ENCODE measurements at places on chromosomes 1 and 21.

DNA sequence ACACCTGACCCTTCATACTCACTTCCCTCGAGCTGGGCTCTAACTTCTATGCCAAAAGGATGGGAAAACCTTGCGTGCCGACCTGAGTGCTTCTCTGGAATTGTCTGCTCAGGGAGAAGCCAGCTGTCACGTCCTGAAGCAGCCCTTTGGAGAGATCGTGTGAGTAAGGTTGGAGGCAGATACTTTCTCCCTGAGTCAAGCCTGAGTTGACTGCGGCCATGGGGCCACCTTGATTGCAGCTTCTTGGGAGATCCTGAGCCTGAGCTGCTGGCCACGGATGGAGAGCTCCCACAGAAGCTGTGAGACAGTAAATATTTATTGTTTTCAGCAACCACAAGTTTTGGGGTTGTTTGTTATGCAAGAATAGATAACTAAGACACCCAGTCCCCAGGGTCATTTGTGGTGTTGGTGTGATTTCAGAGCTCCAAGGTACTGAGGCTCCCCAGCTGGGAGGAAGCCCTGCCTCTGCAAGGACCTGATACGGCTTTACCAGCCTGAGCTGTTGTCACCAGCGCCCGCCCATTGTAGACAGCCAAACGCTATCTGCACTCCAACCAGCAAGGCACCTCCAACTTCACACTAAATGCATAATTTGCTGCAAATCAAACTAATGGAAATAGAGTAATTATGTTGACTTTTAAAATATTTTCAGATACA, 531.6 kb downstream of the PTPRU start:
- no peak for DNase-seq

DNA sequence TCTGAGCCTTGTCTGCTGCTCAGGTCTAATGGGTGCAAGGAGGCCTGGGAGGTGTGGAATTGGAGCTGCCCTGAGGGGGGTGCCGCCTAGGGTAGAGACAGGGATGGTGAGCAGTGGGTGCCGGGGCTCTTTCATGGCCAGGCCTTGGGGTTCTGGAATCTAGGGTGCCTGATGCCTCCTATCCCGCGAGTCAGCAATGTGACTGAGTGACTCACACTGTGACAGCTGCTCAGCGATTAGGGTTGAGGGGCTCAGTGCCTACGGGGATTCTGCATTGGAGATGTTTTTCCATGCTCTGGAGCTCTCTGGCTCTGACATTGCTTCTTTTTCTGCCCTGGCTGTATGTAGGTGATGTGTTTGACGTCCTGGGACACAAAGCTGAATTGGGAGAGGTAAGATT, 16.8 kb downstream of the ATP8B2 start:
- no peak for DNase-seq

DNA sequence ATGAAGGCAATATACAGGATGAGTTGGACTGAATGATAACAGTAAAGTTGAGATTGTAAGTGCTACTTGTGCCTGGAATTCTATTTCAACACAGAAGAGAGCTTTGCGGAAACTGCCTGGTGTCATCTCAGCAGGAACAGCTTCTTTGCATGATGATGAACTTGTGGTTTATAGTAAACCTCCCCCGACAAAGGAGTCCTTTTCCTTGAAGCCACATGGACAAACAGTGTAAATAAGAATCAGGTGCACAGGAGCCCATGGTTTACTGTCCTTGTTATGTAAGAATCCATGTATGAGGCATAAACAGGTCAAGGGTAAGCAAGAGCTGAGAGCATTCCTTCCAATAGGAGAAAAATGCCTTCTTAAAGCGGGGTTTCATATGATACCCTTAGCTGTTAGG, 66.2 kb downstream of the PCNX2 start:
- DNase-seq, result no peak

GRCh38 chr1:54249819-54250435, 50.0 kb downstream of the MRPL37 start:
- DNase-seq, result peak; percentile 69

DNA sequence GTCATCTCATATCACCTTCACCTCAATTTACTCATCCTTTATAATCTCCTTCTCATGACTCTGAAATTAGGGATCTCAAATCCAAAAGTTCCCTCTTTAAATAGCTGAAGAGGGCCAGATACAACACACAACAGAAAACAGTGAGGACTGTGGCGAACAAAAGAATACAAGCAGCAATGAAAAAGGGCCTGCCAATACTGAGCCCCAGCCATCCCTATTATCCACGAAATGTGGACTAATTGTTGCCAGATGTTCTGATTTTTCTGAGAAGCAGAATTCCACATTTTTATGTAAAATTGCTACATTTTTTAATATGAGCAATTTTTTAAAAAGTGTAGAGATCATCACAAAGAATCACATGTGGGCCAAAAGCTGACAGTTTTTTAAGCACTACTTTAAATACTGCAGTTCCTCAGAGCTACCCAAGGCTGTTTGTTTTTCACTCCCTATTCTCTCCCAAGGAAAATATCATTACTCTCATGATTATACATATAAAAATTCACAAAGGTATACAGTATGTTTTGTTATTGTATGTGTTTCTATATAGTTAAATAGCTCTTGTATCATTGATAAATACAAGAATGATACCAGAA, 90.0 kb downstream of the ASH1L start:
- DNase-seq, result no peak

DNA sequence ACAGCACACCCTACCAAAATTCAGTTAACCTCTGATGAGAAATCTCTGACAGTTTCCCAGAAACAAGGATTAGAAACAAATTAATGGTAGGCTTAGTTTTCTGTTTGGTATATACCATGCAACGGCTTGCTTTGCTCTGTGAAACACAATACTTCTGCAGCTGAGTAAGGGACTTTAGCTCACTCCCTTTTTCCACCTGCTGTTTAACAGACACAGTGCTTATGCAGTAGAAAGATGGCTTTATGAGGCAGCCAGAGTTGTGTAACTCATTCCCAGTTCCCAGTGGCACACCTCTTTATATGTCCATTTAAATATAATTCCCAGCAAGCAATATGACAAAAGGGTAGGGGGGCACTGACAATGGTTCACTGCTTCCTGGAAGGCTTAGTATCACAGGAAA, 124.0 kb downstream of the PIGK start:
- DNase-seq, result no peak

DNA sequence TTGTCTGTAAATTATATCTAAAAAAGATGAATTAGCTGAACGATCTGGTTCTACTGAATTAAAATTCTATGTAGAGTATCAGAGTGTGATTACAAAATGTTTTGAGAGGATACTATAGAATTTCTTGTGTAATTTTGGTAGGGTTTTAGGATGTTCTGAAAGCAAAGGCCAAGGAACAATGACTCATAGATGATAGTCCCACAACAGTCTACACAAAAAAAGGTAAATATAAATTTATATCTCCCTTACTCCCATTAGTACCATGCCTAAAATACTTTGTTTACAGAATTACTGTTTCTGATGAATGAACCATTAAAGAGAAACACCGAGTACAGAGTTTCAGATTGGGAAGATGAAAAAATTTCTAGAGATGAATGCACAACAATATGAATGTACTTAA, 9.5 kb downstream of the EDEM3 start:
- no peak for DNase-seq

GRCh38 chr1:236861560-236862218, 66.6 kb downstream of the MTR start:
- DNase-seq, result peak; percentile 32

DNA sequence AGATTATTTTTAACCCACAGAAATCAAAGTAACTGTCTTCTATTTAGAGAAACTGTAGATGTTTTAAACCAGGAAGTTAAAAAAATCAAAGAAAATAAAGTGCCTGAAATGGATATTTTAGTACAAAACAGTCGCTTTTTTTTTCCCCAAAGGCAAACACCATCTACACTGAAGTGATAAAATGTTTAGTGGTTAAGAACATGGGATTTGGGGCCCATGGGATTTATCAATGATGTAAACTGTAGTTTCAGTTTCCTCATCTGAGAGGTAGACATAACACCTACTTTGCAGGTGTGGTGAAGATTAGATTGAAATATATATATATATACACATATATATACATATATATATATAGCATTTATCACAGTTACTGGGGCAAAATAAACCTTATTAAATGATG, 22.1 kb downstream of the ASPM start:
- no peak for DNase-seq

- no peak for DNase-seq
Measured at GRCh38 chr21:24895885-24896734, 711.2 kb downstream of the MRPL39 start.

DNA sequence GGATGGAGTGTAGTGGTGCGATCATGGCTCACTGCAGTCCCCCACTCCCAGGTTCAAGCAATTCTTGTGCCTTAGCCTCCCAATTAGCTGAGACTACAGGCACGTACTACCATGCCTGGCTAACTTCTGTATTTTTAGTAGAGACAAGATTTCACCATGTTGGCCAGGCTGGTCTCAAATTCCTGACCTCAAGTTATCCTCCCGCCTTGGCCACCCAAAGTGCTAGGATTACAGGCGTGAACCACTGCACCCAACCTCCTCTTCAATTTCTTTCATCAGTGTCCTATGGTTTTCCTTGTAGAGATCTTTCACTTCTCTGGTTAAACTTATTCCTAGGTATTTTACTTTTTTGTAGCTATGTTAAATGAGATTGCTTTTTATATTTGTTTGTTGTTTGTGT, 10.7 kb upstream of the MAST2 start:
- DNase-seq, result no peak

- no peak for DNase-seq
Measured at GRCh38 chr1:51850420-51851223, 27.9 kb downstream of the NRDC start.

GRCh38 chr1:5989731-5990271, 2.4 kb downstream of the NPHP4 start:
- DNase-seq, result no peak

DNA sequence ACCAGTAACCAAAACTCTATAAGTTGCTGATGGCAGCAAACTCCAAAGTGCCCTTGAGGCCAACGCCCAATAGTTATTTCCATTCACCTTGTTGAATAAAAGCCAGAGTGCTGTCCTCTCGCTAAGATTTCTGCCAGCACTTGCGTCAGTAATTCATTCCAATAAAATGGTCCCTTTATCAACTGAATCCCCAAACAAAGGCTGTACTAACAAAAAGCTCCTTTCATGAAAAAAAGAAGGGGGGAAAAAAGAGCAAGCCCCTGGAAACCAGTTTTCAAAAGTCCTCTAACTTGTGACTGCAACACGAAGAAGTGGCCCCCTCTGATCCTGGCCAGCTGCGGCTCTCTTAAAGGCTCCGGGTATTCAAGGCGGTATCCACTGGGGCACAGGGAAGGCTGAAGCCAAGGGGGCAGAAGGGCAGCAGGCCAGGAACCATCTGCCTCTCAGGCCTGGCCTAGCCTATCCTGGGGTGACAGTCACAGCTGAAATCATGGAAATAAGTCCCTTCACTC, 55.8 kb upstream of the ZNF326 start:
- DNase-seq, result no peak

GRCh38 chr1:234114648-234115307, 210.3 kb downstream of the SLC35F3 start:
- DNase-seq, result peak; percentile 37

- no peak for DNase-seq
Measured at GRCh38 chr1:50352428-50352827, 70.8 kb downstream of the DMRTA2 start.

DNA sequence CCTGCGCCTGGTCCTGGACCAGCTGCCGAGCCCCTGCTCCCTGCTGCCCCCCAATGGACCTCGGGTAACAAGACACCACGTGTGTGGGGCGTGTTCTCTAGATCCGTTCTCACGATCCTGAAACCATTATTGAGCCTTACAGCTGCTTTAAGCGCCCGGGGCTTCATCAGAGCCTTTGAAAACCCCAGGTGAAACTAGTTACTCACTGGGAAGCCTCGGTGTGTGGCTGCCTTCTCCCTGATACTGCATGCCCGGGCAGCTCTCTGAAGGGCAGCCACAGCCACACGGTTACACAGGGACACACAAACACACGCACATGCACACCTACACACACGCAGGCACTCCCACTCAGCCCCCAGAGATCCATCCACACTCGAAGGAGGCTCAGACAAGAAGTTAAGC, 5.3 kb downstream of the HES2 start:
- peak; percentile 62 for DNase-seq

DNA sequence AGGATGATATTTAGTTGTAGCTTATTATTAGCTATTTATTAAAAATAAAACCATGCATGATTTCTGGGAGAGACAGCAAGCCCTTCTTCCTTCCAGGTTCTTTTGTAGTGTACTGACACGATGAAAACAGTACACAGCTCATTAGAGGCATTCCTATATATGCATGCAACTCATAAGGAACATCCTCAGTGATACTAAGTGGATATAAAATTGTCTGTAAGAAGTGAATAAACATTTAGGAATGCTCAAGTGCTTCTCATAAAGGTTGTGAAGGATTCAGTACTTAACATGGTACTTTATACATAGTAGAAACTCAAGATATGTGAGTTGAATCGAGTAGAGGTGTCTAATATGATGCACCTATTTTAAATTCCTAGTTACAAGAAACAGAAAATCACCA, 287.7 kb downstream of the SDCCAG8 start:
- DNase-seq, result no peak

DNA sequence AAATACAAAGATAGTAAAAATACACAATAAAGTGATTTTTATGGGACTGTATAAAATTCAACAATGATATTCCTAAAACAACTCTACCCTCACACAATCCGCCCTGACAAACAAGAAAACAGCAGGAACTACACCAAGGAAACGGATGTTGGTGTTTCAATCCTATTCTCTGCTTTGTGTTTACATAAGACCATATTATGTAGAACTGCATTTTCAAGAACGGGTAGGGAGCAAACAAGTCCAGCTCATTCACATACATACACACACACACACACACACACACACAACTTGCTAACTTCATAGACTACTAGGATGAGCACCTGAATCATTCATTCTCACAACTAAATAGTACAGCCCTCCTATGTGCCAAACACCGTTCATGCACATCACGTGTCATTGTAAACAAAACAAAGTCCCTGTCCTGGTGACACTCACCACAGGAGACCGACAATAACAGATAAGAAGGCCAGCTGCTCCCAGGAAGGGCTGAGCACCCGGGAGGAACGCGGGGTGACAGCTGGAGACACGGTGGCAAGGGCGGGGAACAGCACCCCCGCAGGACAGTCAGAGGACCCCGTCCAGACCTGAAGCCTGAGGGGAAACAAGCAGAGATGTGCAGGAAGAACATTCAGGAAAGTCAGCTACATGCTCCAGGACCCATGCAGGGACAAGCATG, 43.0 kb downstream of the NPHP4 start:
- DNase-seq, result peak; percentile 60

DNA sequence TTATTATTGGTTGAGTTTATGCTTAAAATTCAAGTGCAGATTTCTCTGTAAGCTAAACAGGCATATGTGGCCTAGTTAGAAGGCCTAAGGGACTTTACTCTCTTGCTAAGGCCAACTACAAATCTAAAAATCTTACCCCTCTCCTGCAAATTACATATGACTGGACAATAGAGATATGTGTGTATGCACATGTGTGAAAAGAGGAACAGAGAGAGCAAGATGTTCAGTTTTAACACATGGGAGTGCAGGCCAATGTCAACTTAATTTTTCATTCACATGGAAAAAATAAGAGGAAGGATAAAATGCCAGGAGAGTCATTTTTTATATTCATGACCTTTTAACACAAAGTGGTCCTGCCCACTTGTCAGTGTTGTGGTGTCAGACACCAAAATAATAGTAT, 8.5 kb downstream of the OR10K2 start:
- DNase-seq, result no peak
